CD4-positive, alpha-beta T cell treated with Interleukin-21 for 1 hour (primary cell): ENCODE measurements at places on chromosomes 16 and 17.

DNA sequence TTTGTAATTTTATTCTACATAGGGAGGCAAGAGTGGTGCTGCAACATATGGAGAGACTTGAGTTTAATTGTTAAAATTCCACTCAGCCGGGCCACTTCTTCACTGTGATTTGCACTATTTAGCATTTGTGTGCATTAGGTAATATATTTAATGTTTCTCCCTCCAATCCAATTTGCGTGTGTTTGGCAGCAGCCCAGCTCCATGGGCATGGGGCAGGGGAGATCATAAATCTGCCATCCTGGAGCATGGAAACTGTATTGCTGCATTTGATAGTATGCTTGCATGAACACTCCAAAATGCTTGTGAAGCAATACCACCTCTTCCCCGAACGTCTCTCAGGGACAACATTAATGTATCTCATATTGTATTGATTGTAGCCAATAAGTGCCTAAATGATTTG is 339.1 kb upstream of the RBFOX1 start:
- DNase-seq = no peak

- no peak for DNase-seq
Observed at GRCh38 chr16:49750341-49751000, 105.4 kb downstream of the ZNF423 start.

DNA sequence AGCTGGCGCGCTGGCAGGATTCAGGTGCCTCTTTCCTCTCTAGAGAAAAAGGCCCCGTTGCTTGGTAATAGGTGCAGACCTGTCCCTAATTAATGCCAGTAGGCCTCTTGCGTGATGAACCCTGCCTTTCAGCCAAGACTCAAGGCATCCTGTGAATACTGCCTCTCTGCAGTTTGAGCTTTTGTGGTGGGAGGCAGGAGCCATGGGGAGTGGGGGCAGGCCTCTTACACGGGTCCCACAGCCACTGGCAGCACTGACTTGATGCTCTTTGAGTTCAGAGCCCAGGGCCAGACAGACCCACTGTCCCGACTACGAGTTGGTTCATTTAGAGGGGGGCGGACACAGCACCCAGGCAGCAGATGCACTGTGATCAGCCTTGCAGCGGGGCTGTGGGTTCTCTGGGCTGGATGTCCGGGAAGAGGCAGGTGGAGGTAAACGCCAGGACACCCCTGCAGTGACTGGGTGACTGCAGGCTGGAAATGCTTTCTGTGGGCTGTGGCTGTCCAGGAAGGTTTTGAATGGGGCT is 237.0 kb downstream of the SEC14L1 start:
- no peak for DNase-seq

GRCh38 chr17:76145231-76146052 is 4.4 kb upstream of the FOXJ1 start:
- peak; percentile 69 for DNase-seq

- DNase-seq = no peak
Observed at GRCh38 chr17:68699936-68700335, 98.8 kb upstream of the FAM20A start.

DNA sequence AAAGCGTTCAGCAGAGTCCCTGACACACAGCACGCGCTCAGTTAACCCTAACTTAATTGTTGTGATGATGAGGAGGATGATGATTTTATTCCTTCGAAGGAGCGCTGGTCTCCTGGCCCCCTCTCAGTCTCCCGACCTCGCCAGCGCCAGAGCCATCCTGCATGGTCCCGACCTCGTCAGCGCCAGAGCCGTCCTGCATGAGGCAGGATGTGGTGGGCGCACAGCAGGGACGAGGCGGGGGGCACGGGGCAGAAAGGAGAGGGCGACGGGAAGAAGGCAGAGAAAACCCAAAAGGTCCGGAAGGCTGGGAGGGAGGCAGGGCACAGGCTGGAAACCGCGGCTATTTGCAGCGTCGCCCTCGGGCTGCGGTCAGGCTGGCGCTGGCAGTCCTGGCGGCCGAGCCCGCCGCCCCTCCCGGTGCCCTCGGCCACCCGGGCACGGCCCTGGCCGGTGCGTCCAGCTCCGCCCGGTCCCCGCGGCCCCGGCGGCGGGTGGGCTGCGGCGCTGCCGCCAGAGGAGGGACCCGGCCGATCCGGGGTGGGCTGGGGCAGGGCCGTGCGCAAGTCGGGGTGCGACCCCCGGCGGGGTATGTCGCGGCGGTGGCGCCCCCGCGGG is 3.0 kb upstream of the TAC4 start:
- DNase-seq = peak; percentile 14

DNA sequence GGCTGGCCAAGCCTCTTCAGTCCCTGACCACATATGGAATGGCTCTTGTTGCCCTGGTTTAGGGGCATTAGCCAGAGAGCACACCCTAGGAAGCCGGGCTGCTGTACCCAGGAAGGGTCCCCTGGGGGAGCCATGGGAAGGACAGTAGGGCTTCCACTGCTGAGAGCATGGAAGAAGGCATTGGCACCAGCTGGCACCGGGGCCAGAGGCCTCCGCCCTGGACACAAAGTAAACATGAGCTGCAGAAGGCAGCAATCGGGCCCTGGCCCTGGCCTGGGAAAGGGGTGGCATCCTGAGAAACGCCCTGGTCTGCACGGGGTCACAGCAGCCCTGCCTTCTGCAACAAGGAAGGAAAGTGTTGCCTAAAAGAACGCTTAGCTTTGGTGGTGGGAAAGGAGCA is 49.4 kb downstream of the VAC14 start:
- no peak for DNase-seq

DNA sequence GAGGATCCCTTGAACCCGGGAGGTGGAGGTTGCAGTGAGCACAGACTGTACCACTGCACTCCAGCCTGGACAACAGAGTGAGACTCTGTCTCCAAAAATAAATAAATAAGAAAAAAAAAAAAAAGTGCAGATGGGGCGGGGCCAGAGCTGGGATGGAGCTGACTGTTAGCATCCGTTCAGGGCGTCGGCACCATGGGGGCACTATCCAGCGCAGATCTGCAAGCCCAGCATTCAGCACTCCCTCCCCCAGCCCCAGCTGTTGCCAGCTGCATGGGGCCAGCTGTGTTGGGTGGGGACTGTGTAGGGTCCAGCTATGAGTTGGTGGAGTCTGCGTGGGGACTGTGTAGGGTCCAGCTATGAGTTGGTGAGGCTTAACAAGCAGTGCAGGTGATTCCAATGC is 13.3 kb downstream of the GPRC5C start:
- DNase-seq = no peak

DNA sequence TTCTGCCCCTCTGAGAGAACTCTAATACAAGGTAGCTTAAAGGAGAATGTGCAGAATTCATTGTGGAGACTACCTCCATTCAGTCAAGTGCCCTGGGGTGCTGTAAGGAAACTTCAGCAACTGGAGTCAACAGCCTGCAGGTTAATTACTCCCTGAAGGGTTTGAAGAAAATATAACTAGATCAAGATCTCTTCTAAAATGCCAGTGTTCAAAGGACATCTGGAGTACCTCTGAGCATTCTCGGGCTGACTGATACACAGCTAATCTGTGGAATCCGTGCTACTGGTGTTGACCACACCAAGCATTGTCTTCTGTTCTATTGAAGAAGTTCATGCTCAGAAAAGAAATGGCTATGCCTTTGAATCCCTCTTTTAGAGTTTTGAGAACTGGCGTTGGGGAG is 11.5 kb upstream of the ATXN1L start:
- no peak for DNase-seq

GRCh38 chr16:87058728-87059250 is 258.4 kb downstream of the C16orf95 start:
- no peak for DNase-seq

DNA sequence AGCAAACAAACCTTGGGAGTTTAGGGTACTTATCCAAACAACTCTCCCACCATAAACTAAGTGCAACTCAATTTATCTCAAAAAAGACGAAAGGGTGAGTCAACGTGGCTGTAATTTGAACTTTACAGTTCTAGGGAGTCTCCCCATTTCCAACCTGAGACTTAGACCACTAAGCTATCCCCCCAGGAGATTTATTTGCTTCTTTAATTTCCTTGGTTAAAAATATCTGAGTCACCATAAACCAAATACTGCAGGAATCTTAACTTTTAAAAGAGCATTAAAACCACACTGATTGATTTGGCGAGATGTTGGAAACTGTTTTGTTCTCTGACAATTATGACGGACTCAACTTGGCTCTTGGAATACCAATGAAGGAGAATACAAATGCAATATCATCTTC is 299.3 kb upstream of the SOX9 start:
- no peak for DNase-seq

DNA sequence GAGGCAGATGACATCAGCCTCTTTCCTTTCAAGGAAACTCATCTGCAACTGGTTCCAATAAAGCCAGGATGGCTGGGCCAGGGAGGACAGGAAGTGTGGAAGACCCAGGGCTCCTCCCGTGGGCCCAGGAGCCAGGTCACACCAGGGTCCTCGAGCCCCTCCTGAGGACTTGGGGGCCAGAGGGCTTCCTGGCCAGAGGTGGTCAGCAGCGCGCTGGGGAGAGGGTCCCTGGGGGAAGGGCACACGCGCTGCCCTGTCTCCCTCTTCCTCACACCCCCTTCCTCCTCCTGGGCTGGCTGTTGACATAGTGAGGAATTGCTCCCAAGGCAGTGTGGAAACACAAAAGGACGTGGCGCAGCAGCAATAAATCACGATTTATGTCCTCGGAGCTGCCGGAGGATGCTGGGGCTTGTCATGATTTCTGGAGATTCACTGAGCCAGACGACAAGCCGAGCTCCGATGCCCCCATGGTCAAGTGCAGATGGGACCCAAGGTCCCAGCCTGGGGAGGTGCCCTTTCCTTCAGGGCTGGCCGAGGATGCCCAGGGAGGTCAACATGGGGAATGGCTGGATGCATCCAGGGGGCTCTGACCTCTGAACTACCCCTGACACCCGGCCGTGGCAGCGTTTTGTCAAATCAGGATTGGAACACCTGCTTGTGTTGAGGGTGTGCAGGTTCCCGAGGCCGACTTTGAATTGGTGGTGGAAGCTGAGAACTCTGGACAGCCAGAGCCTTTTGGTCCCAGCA is 152.6 kb downstream of the IRF8 start:
- DNase-seq = no peak

GRCh38 chr16:46970089-46970488 is 3.4 kb downstream of the DNAJA2 start:
- DNase-seq = no peak

DNA sequence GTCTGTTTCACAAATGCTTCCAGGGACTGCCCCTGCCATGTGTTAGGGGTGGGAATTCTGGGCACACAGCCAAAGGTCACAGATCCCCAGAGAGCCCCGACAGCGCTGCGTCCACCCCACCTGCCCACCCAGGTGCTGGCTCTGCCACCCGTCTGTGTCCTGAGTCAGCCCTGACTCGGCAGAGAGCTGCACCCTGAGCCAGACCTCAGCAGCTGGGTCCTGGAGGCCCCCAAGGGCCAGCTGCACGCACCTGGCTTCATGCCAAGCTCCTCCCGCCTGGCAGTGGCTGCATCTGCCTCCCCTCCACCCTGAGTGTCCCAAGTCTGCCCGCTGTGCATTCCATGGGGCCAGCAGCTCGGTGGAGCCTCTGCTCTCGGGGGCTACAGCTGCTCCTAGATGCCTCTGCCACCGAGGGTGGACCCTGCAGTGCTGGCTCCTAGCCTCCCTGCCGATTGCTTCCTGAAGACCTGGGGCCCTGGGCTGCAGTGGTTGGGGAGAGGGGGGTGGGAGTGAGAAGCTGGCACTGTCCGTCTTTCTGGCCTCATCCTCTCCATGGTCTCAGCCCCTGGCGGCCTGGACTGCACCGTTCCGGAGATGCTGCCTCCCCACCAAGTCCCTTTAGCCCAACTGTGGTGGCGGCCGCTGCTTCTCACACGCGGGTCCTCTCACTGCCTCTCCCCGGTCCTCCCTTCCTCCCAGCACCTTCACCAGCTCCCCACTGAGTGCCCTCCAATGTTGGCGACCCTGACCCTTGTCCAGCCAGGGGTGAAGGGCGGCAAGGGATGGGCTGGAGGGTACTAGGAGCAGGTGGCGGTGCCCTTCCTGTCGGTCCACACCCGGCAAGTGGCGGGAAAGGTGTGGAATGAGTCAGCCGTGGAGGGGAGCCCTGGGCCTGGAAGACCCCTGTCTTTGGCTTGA is 3.0 kb downstream of the SECTM1 start:
- no peak for DNase-seq

GRCh38 chr16:8103649-8104289 is 486.5 kb downstream of the TMEM114 start:
- DNase-seq = no peak

DNA sequence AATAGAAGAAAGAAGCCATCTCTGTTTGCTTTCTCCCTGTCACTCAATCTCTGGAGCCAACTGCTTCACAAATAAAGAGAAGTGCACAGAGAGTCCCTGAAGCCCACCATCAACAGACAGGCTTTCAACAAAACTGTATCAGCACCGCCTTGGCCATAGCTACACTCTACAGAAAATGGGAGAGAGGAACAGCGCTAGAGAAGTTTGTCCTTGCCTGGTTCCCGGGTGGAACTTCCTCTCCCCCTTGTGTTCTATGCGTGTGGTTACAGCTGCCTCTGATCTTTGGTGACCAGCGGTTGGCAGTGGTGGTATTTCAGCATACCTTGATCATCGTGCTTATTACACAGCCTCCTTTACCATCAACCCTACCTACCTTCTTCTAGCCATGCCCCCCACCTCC is 91.4 kb upstream of the CCL2 start:
- DNase-seq = no peak

GRCh38 chr17:1762901-1763898 is 1.3 kb downstream of the SERPINF1 start:
- no peak for DNase-seq

DNA sequence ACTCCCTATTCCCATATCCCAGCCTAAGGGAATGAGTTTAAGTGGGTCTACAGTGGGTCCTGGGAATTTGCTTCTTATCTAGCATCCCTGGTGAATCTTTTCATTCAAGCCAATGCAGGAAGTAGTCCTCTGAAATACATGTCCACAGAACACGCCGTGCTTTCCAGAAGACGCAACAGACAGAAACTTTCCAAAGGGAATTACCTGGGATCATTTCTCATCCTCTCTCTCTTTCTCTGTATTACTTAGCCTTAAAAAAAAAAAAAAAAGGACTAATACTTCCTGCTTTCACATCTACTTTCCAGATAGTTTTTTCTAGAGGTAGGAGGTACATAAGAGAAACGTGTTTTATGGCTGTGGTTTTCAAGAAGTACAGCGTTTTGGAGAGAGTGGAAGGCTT is 499.0 kb downstream of the MAF start:
- no peak for DNase-seq

- DNase-seq = no peak
Observed at GRCh38 chr16:24737391-24737871, 8.0 kb downstream of the TNRC6A start.

GRCh38 chr17:66531851-66532295 is 229.5 kb downstream of the PRKCA start:
- no peak for DNase-seq
